ENCODE measurements at places on chromosomes 4 and X.
A peak's percentile ranks its signal among the peaks of the same experiment; 100 is the strongest.

- no peak for DNase-seq
Observed at GRCh38 chr4:122906859-122907305, 15.5 kb downstream of the NUDT6 start.

DNA sequence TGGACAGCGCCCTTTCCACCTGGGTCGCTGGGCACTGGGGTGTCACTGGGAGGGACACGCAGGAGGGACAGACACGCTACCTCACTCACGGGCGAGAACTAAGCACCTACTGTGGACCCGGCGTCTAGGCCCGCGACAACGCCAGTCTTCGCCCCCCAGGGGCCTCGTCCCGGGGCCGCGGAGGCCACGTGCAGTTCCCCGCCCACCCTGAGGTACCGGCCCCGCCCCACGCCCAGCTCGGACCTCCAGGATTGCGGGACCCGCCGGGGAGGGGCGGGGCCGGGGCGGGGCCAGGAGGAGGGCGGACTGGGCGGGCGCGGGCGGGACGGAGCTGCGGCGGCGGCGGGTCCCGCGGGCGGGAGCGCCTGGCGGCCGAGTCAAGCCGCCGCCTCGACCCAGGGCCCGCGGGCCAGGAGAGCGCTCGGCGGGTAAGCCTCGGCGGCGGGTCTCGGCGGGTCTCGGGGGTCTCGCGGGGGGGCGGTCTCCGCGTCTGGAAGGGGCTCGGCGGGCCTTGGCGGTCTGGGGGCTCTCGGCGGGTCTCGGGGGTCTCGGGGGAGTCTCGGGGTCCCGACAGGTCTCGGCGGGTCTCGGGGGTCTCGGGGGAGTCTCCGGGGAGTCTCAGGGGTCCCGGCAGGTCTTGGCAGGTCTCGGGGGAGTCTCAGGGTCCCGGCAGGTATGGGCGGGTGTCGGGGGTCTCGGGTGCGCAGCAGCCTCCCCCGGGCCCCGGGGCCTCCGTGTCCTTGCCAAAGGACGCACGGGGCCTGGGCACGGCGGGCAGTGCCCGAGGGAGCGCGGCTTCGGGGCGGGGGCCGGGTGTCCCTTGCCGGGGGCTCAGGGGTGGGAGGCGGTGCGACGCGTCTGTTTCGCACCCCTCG, at the start of gene SH3BP2:
TSS of gene SH3BP2 (plus strand) at position 375 of the 875 bp plus-strand sequence. CDS start 27,533 bp downstream, outside the sequence.
- DNase-seq = peak; percentile 61

GRCh38 chr4:100849319-100849718, 331.5 kb upstream of the EMCN start:
- no peak for DNase-seq

DNA sequence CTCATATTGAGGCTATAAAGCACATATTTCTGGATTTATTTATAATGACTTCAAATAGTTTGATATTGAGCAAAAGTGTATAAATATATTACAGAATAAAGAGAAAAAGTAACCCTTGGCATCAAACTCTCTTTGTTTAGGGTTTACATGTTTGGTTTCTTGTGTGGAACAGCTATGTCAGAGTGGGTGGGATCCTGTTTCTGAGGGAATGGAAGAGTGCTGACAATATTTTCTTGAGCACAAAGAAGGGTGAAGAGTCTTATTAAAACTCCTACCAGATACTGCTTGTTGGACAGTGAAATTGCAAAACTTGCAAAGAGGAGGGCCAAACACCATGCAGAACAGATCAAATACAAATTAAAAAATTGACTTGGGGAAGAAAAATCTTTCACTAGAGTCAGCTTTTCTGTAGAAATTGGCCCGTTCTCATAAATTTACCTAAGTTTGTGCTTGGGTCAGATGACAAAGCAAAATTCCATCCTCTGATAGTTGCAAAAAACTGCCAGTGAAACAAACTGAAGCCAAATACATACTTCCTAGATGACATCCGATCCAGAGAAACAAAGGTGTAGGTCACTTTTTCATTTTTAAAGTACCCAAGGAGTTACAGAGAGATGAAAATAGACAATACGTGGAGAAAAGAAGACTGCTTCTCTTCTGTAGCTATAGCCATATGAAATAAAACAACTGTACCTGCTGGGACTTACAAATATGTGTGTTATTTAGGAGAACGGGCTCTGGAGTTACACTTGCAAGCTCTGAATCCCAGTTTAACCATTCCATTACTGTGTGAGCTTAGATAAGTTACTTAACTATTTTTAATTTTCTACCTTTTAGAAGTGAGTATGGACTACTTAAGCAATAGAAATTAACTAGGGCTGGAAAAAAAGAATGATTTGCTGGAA, 133.3 kb downstream of the MAML3 start:
- DNase-seq = no peak

DNA sequence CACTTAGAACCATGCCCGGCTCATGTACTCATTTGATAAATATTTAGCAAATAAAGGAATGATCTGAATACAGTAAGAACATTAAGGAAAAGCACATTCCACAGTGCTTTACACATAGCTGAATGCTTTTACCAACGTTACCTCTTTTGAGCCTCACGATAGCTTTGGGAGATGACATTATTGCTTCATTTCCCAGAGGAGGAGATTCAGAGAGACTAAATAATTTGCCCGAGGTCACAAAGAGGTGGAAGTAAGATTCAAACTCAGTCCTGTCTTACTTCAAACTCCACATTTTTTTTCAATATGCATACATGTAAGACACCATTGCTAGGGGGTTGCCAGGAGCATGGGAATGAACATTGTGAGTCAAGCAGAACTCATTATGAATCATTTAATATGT, 538.5 kb downstream of the BCOR start:
- peak; percentile 13 for DNase-seq

GRCh38 chr4:81436096-81436495, 35.6 kb downstream of the RASGEF1B start:
- DNase-seq = no peak

DNA sequence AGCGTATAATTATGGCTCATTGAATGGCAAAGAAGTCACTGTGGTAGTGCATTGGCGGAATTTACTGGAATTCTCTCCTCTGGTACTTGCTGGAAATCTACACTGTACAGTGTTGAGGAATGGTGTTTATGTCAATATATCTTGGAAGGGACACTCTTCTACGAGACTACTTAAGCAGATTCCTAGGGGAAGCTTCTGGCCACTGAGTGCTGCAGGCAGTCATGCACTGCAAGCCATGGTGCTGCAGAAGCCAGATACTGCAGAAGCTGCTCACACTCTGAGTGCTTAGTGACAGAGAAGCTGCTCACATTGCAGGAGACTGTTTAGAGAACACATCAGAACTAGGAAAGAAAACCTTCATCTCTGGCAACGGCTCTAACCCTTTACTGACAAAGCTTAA, 725.0 kb downstream of the CCSER1 start:
- no peak for DNase-seq

GRCh38 chr4:24564488-24564887, 19.9 kb downstream of the DHX15 start:
- no peak for DNase-seq

DNA sequence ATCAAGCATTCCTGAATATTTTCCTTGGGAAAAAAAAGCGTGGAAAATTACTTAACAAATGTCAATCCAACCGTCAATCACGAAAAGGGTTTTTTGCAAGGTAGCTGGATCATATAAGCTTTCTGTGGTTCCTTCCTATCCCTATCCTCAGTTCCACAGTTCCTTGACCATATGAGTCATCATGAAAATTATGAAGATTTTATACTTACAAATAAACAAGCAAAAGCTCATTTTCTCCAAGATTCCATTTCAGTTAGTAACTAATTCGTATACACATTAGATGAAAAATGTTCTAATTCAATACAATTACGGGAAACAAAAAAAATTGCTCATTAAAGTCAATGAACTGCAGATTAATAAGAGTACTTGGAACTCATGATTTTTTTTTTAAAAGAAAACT, 228.8 kb downstream of the NSUN7 start:
- DNase-seq = no peak

GRCh38 chr4:68299492-68300457, 50.1 kb downstream of the YTHDC1 start:
- no peak for DNase-seq

DNA sequence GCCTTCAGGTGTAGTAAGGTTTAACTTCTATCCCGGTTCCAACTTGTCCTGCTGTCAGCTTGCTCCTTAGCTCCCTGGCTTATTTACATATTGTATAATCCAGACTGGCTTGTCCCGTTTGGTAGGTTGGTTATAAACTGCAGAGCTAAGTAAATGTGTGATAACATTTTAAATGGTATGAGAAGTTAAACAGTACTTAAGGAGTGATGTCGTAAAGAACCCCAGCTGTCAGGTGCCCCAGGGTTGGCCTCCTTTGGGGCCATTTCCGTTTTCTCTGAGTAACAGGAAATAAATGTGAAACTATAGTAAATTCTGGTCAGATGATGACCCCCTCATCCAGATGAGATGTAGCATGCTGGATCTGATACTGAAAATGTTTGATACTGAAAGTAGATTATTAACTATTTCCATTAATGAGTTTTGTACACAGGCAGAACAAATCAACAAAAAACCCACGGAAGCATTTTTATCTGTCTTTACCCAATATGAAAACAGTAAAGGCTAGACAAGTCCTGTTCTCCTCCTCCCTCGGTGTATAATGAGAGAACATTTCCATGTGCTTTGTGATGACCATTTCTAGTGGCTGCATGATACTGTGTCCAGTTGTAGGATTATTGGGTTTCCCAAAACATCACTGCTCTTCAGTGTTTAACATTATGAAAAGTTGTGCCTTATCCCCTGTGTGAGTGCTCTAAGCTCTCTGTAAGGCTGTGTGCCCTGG, 22.4 kb downstream of the GAB1 start:
- no peak for DNase-seq

DNA sequence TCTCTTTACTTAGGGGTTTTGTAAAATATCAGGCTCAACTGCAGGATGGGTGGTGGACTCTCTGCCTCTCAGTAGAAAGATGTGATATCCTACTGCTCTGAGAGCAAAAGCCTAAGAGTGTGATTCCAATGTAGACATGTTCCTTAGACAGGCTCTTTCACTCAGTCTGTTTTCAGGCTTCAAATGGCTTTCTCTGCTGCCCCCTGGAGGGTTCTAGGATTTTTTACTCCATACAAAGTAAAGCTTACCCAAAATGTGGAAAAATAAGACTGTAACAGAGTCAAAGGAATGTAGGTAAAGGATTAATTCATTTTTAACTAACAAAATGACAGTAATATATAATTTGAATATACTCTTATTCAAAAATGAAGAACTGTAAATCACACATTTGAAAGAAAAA, 32.1 kb downstream of the ZGRF1 start:
- peak; percentile 28 for DNase-seq

- no peak for DNase-seq
Observed at GRCh38 chr4:76459291-76459723, 24.3 kb downstream of the SHROOM3 start.

GRCh38 chrX:46929439-46930261, 17.4 kb downstream of the JADE3 start:
- no peak for DNase-seq

GRCh38 chrX:24150898-24151297, 1.4 kb downstream of the ZFX start:
- no peak for DNase-seq

DNA sequence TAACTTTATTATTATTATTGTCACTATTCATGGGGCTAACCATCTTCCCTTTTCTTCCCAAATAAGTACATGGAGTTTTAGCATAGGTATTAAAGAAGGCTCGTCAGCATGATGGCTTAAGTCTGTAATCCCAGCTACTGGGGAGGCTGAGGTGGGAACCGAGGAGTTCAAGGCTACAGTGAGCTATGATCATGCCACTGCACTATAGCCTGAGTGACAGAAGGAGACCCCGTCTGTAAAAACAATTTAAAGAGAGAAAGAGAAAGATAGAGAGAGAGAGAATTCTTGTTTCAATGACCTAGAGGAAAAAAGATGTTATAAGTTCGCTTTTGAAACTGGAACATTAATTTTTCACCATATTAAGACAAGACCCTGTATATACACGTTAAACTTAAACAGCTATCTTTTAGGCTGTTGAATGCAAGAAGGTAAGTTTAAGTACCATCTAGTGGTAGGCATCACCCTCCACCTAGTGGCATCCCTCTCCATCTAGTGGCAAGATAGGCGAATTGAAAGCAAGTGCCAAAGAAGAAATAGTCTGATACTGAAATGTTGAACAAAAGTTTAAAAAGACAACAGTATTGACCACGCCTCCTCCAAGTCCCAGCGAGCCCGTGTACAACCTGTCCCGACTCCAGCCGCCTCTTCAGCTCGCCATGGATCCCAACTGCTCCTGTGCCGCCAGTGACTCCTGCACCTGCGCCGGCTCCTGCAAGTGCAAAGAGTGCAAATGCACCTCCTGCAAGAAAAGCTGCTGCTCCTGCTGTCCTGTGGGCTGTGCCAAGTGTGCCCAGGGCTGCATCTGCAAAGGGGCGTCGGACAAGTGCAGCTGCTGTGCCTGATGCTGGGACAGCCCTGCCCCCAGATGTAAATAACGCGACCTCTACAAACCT, 26.0 kb upstream of the YTHDC1 start:
- DNase-seq = peak; percentile 43

DNA sequence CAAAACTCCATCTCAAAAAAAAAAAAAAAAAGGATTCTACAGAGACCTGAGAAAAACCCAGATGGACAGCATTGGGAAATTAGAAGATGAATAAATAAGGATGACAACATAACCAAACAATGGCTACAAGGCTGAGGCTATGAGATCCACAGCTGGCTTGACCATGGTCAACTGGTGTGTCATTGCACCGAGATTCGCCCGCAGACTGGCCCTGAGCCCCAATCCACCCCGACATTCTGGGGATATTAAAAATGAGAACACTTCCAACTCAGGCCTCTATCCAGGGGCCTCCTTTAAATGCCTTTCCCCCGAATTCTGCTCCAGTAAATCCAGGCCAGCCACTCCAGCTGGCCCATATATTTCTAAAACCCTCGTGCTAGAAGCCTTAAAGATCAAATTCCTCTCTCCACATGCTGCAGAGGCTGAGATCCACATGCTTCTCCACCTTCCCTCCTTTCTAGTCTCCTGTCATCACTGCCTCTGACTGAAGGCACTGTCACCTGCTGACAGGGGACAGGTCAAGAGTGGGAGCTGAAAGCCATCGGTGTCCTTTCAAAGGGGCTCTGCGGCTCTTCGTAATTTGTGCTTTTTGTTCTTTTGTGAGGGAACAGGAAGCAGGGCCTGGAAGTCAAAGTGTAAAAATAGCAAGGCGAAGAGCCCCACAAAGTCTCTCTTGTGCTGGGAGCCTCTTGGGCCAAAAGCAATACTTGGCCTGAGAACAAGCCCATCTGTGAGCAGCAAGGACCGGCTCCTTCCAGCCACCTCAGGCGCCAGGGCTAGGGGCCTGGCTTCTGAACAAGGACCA, 203.7 kb downstream of the NSUN7 start:
- no peak for DNase-seq

GRCh38 chr4:19478791-19479190, 772.9 kb upstream of the SLIT2 start:
- DNase-seq = no peak

- DNase-seq = no peak
Observed at GRCh38 chr4:148007792-148008191, 275.9 kb downstream of the ARHGAP10 start.

DNA sequence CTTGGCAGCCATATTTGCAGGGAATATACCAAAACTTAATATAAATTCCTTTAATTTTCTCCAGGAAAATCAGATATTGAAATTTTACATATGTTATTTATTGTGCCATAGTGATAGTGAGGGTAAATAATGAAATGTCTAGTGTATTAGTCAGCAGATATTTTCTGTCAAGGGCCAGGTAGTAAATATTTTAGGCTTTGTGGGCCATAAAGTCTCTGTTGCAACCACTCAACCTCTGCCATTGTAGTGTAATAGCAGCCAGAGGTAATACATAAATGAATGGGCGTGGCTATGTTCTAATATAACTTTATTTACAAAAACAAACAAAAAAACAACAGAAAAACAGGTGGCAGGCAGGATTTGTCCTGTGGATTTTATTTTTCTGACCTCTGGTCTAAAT, 33.5 kb downstream of the MSL3 start:
- DNase-seq = no peak
